Activated CD4-positive, alpha-beta T cell treated with anti-CD3 and anti-CD28 coated beads, Interleukin-10, Interleukin-2, amounts not matched to agents 100 ng/mL and 50 ng/mL, durations not matched to agents 16 hours and 8 hours (primary cell): ENCODE measurements at places on chromosomes 4 and X.

- no peak for DNase-seq
Observed at GRCh38 chr4:85762529-85762871, 287.6 kb downstream of the ARHGAP24 start.

- DNase-seq = no peak
Observed at GRCh38 chrX:3219667-3220066, 126.8 kb downstream of the MXRA5 start.

DNA sequence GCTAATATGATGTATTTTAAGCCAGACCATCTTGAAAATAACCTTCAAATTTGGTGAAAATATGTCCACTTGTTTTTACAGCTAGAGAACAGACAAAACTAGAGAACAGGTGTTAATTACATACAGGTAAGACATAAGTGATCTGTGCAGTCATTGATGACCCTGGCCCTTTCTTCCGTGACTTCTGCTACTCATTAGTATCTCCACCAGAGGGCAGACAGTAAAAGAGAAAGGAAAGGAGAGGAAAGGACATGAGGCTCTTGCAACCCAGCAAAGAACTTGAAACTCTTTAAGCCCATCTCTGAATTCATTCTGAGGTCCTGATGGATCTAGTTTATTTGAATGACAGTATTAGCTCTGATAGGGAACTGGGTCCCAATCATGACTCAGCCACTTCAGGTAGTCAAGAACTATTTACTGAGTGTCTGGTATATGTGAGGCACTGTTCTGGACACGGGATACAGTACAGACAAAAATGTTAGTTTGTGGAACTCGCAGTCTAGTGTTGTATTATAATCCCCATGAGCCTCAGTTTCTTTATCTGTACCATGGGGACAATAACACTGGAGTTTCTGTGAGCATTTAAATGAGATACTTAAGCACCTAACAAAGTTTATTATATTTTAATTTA, 121.0 kb upstream of the TEX13D start:
- DNase-seq = peak; percentile 80

- DNase-seq = peak; percentile 5
Observed at GRCh38 chr4:114384629-114385028, 214.0 kb upstream of the UGT8 start.

DNA sequence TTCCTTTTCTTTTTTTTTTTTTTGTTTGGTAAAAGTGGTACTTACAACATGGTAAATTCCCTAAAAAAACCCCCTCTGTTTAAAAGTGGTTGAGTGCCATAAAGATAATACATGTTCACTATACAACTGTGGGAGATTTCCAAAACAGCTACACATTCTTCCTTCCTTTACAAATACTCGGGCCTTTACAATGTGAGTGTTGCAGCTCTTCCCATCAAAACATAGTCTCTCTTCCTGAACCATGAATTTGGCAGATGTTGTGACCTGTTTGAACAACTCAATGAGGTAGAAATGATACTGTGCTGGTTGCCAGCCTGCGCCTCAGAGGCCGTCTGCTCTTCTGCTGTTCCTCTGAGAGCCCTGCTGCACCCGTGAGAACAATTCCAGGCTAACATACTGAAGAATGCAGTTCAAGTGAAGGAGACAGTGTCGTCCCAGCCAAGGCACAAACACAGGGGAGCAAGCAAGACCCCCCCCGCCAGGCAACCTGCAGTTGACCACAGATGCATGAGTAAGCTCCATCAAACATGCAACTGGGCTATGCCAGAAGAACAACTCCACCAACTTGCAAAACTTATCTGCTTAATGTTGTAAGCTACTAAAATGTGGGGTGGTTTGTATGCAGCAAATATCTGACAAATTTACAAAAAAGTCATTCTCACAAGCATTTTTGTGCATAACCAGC, 645.0 kb downstream of the PCDH7 start:
- DNase-seq = no peak

- DNase-seq = no peak
Observed at GRCh38 chr4:182143822-182144625, 99.2 kb upstream of the TENM3 start.

GRCh38 chr4:27787195-27787594, 926.6 kb downstream of the STIM2 start:
- no peak for DNase-seq
